ENCODE measurements at places on chromosomes 3 and 15. TPM values are rescaled to one million over a fixed set of nuclear protein-coding genes. Genes with fewer than 3 reads are reported as not detected.

GRCh38 chr15:36970522-36970921 lies 129.8 kb downstream of the MEIS2 start:
- DNase-seq = no peak

GRCh38 chr3:138399766-138400165 lies 34.6 kb upstream of the ESYT3 start:
- no peak for DNase-seq

- DNase-seq = no peak
These were observed 320.9 kb upstream of the ONECUT1 start for GRCh38 chr15:53110999-53111398.

GRCh38 chr3:177186306-177186705 lies 11.0 kb downstream of the TBL1XR1 start:
- DNase-seq = no peak

GRCh38 chr3:144957398-144958101 lies 985.9 kb downstream of the DIPK2A start:
- DNase-seq = no peak

GRCh38 chr15:41417418-41418195 lies 712 bp downstream of the RTF1 start:
- DNase-seq = no peak

DNA sequence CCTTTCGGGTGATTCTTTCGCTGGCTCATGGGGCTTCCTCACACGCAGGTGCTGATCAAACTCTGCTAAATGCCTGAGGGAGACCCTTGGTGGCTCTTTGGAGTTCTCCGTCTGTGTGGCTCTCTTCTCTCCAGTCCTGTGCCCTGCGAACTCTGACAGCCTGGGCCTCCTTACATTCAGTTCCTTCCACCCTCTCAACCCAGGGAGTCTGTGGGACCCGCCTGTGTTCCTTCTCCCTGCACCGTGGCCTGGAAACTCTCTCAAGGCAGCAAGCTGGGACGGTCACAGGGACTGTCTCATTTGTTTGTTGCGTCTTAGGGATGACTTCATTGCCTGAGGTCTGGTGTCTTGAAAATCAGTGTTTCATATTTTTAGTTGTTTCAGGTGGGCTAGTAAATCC lies 37.0 kb upstream of the CORO2B start:
- DNase-seq = no peak

GRCh38 chr3:172522871-172523818 lies at the start of gene TNFSF10:
Gene TNFSF10 (minus strand): TSS chr3:172523430. CDS start chr3:172523384, 46 bp downstream.
- DNase-seq = peak; percentile 60

- DNase-seq = no peak
These were observed 61.8 kb downstream of the MYH15 start for GRCh38 chr3:108448593-108448992.

GRCh38 chr3:9497821-9498565 lies 55.6 kb downstream of the LHFPL4 start:
- no peak for DNase-seq

- DNase-seq = no peak
These were observed 1159.2 kb downstream of the TUSC7 start for GRCh38 chr3:117868766-117869165.

DNA sequence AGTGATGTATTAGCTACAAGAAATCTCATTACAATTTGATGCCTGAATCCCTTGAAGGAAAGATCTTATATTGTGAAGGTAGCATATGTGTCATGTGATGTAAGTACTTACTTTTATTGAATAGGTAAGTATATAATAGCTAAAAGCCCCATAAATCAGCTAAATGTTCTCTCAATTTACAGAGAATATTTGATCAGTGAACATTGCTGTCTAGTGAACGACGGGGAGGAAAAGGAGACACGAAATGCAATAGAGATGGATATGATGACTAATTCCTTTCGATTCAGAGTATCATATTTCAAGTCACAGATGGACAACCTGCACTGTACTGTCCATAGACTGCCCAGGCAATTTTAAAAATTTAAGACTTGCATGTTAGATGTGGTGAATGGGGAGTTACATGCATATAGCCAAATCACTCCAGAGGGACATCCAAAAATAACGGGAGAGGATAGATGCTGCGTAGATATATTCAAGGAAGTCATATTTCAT lies 462.1 kb upstream of the CDIN1 start:
- DNase-seq = no peak

GRCh38 chr3:31248563-31248992 lies 284.1 kb upstream of the STT3B start:
- no peak for DNase-seq

DNA sequence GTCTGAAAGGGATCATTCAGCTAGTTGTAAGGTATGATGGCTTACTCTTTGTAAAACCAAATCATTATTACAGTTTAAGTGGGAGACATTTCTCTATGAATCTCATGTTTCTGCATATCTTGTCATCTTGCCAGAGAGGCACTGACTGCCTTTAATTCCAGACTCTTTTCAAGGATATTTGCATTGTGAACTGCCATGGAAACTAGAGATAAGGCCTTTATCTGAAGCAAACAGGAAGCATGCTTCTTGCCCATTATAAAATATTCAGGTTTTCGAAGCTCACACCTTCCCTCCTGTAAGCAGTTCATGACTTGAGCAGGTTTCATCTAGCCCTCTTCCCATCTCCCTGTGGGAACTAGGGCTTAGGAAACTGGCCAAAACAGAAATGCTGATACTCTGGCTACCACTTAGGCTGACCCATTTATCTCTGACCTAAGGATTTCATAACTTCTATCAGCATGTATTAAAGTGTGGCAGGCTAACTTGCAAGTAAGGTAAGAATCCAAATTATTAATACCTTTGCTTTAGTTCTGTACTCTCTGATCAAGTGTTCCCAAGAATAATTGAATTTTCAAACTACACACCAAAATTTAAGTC lies 326.6 kb upstream of the ALCAM start:
- no peak for DNase-seq

DNA sequence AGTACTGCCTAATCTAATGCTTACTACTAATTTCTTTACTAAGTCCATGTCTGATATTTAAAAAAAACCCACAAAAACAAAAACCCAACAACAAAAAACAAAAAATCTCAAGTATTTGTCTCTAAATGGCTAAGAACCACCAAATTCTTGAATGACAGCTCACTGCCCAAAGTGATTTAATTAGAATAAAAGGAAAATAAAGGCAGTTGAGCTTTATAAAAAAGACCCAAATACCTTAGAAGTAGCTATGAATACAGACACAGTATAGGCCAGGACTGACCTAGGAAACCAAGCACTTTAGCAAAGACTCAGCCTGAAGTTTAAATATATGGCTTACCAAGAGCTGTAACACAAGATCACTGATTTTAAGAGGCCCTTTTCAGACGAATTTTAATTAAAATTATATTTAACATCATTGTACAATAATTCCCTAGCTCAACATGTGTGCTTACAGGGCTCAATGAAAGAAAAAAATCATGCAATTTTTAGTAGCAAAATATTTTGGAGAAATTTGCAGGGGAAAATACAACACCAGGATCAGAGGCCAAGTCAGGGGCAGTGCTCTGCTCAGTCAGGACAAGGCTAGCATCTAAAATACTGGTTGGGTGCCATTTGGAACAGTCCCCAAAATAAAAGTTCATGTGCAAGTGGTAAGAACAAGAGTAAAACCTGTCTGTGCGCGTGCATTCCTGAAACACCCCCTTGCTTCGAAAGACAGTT lies 24.8 kb downstream of the UQCC5 start:
- DNase-seq = no peak

GRCh38 chr15:51861557-51862359 lies 32.3 kb downstream of the TMOD3 start:
- DNase-seq = no peak

- no peak for DNase-seq
These were observed 192.5 kb downstream of the ATP10A start for GRCh38 chr15:25670621-25671020.

GRCh38 chr3:158830391-158830790 lies 28.5 kb downstream of the MFSD1 start:
- no peak for DNase-seq

DNA sequence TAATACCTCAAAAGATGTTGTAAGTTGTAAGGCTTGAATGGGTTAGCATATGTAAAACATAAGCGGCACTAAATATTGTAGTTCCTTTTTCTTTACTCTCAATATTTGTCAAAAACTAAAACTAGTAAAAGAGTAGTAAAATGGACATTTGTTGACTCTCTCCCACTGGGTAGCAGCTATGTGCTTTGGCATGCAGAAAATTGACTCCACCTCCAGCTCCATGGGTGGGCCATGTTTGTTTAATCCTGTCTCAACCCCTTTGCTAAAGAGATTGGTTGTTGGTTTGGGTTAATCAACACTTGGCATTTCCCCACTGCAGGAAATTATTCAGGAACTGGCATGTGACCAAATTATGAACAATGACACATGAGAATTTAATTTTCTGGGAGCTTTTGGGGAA lies 114.8 kb downstream of the EOMES start:
- no peak for DNase-seq

- DNase-seq = no peak
These were observed 10.9 kb downstream of the APH1B start for GRCh38 chr15:63288342-63288741.

DNA sequence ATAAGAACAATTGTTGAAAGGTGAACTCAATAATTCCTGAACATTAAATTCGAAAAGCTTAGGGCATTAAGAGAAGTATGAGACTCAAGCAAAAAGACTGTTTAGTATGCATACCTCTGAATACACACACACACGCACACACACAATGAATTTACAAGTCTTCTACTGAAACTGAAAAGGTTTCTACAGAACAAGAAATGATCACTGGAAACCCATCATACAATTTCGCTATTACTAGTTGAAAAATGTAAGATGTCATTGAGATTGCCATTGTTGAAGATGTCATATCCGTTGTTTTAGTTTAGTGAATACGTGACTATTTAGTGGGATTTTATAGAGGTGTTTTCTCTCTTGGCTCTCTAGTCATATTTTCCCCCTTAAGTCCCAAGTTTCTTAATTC lies 106.8 kb downstream of the FOXB1 start:
- DNase-seq = no peak

DNA sequence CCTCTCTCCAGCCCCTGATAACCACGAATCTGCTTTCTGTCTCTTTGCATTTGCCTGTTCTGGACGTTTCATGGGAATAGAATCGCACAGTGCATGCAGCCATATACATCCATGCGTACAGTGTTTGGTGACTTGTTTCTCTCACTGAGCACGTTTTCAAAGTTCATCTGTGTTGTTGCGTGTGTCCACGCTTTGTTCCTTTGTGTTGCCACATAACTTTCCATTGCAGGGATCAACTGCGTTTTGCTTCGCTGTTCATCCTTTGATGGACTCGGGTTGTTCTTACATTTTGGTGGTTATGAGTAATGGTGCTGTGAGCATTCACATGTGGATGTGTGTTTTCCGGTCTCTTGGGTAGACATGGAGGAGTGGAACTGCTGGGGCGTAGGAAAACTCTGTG lies 56.4 kb upstream of the TAMM41 start:
- no peak for DNase-seq

GRCh38 chr3:119570229-119570628 lies 9.1 kb upstream of the ADPRH start:
- DNase-seq = no peak

DNA sequence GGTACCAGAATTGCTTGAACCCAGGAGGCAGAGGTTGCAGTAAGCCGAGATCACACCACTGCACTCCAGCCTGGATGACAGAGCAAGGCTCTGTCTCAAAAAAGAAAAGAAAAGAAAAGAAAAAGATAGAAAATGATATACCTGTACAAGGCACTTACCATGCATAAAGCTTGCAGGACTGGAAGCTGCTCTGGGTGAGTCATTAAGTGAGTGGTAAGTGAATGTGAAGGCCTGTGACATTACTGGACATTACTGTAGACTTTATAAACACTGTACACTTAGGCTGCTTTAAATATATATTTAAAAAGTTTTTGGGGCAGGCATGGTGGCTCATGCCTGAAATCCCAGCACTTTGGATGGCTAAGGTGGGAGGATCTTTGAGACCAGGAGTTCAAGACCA lies 99.2 kb downstream of the SLMAP start:
- no peak for DNase-seq

DNA sequence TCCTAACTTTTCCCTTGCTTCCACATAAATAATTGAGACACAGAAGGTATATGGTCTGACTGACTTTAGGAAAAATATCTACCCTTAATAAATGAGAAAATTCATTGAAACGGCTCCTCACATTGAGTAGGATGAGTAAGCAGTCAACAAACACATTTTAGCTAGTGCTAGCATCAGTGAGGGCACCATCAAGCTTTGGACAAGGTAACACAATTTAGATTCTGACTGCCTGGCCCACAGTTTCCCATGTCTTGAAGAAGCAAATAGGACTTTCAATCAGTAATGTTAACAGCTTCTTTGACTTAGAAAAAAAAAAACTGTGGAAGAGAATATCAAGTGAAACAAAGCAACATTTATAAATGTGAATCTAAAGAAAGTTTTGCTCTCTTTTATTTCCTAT lies 70.1 kb upstream of the MBNL1 start:
- DNase-seq = no peak

- no peak for DNase-seq
These were observed 145.1 kb downstream of the SEMA6D start for GRCh38 chr15:47862402-47862801.

DNA sequence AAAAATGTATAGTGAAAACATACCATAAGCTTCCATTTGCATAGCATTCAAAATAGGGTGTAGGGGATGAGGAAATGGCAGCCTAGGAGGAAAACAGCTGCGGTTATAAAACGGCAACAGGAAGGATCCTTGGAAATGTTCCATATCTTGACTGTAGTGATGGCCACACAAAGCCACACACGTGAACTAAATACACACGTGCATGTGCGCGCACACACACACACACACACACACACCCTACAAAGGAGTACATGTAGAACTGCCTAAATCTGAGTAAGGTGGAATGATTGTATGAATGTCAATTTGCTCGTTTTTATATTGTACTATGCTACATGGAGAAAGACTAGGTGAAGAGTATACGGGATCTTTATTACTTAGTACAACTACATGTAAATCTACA lies 3.9 kb upstream of the IREB2 start:
- DNase-seq = no peak

DNA sequence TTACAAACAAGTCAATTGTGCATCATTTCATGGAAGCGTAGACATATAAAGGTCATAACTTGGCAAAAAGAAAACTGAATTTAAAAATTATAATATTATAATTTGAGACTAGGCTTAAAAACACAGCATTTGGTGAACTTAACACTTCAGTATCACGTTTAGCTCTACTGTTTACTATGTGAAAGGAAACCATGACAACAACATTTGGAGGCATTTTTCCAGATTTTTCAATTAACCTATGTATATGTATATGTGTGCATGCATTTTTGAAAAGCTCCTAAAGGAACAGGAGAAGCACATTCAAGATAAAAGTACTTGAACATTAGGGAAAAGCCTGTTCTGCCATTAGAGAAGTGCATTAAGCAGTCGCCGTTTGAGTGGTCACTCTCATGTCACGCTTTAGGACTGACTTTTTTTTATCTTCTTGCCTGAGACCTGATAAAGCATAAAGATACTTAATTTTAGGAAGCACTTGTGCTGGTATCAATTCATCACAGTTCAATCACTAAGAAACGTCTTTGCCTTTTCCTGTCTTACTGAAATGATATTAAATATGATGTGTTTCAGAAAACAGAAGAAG lies 156.0 kb downstream of the NAALADL2 start:
- no peak for DNase-seq

The FRMD5 gene
- polyA plus RNA-seq = 0.39 TPM

The SLCO3A1 gene
- 15.4 TPM for polyA plus RNA-seq

The RBMS3 gene
- 0.33 TPM for polyA plus RNA-seq

The CCDC9B gene
- 0.30 TPM for polyA plus RNA-seq

The RHO gene
- not detected for polyA plus RNA-seq

The ZPLD1 gene
- polyA plus RNA-seq = not detected

The ZNF662 gene
- polyA plus RNA-seq = 0.15 TPM

The STARD9 gene
- 0.13 TPM for polyA plus RNA-seq

The CELSR3 gene
- 0.69 TPM for polyA plus RNA-seq

The DISP2 gene
- not detected for polyA plus RNA-seq

The C3orf85 gene
- polyA plus RNA-seq = not detected

The CLRN1 gene
- polyA plus RNA-seq = not detected

The PPARG gene
- polyA plus RNA-seq = not detected

The SLC2A2 gene
- not detected for polyA plus RNA-seq
